ENCODE measurements at places on chromosomes 3 and 15.

GRCh38 chr3:58474967-58475578 lies 16.8 kb upstream of the KCTD6 start:
- no peak for DNase-seq

GRCh38 chr3:120850381-120851295 lies 57.4 kb upstream of the STXBP5L start:
- no peak for DNase-seq

- DNase-seq: no peak
Observed at GRCh38 chr3:47452453-47453215, 23.1 kb downstream of the SCAP start.

DNA sequence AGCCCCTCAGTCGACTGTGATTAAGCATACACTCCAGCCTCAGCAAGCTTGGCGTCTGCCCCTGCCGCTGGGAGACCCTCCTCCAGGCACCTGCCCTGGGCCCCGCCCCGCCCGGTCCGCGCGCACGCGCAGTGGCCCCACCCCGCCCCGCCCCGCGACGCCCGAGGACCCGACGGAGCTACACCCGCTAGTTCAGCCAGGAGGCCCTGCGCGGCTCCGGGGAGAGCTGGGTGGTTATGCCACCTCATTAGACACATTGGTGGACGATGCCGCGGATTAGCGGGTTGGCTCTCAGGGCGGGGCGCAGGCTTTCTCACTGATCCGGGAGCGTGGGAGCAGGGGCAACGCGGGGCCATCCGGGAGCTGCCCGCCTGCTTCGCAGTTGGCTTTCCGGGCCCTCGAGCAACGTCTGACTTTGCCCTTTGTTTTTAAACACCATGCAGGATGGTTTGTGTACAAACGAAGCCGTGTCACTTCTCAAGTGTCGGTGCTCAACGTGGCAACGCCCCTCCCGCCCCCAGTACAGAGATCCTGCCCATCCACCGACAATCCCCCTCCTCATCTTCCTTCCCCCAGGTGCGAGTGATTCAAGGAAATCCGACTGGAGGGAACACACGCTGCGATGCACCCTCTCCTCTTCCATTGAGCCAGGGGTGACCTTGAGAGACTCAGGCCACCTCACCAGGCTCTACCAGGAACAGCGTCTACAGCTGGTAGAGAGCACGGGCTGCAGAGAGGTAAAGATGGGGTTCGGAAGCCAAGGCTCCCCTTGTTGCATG lies 109.3 kb downstream of the SHQ1 start:
- peak; percentile 10 for DNase-seq

GRCh38 chr15:68057758-68058157 lies 3.6 kb downstream of the PIAS1 start:
- DNase-seq: no peak

- no peak for DNase-seq
Observed at GRCh38 chr3:186845756-186846155, 3.2 kb downstream of the ADIPOQ start.

DNA sequence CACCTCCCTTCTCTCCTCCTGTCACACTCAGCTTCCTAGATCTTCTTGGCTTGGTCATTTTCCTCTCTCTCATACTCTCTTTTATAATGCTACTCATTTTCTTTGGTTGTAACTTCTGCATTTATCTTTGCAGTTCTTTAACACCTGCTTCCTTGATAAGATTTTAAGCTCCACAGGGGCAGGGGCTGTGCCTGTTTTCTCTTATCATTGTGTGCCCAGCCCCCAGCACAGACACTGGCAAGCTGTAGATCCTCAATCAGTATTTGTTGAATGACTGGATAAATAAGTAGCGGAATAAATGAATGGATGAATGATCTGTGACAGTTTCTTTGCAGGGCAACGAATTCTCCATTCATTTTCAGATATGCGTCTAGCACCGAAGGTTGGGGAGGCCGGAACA lies 64.3 kb upstream of the MEX3B start:
- no peak for DNase-seq

DNA sequence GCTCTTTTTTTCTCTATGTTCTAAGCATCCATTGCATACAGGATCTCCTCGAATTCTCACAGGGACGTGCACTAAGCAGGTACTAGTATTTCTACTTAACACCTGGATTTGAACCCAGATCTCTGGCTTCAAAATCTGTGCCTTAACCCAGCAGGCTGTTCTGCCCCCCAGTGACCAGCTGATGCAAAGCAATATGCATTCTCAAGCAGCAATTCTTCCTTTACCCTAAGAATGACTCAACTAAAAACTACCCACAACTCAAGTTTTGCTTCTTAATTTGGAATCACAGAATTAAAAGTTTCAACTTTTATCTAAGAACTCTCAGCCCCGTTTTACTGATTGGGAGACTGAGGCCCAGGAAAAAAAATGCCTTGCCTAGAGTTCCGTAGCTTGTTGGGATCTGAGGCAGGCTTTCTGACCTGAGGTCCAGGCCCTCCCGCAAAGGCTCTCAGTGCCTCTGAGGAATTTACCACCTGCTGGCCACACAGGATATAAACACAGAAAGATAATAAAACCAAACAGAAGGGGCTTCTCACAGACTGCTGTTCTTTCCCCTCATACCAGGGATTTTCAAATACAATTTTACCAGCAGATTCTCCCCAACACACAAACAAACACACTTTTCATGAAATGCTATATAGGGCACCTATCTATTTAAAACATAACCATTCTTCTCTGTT lies 115.4 kb upstream of the RAD18 start:
- no peak for DNase-seq

GRCh38 chr3:176807938-176808337 lies 389.3 kb downstream of the TBL1XR1 start:
- DNase-seq: no peak

- peak; percentile 98 for DNase-seq
Observed at GRCh38 chr3:40044487-40044886, 235.1 kb downstream of the MYRIP start.

DNA sequence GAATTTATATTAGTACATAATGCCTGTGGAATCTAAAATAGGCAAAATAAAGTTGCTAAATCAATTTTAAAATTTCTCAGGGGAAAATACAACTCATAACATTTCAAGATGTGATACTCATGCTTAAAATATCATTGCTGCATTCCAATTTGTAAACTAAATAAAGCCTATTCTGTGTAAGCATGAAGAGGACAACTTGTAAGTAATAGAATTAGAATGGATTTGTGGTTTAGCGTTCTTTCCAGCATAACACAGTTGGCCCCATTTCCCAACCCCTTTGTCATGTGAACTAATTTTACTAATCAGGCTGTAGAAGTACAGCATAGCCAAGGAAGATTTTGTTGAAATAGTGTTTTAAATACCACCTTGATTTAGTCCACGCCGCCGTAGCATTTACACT lies 437.2 kb downstream of the SI start:
- DNase-seq: peak; percentile 17

- DNase-seq: no peak
Observed at GRCh38 chr3:103960819-103961218, 1405.9 kb upstream of the ALCAM start.

- DNase-seq: no peak
Observed at GRCh38 chr3:3101660-3102458, 8.3 kb downstream of the IL5RA start.

- no peak for DNase-seq
Observed at GRCh38 chr15:101388046-101388445, 93.0 kb upstream of the SNRPA1 start.
